ENCODE measurements at places on chromosomes 6 and 20.

DNA sequence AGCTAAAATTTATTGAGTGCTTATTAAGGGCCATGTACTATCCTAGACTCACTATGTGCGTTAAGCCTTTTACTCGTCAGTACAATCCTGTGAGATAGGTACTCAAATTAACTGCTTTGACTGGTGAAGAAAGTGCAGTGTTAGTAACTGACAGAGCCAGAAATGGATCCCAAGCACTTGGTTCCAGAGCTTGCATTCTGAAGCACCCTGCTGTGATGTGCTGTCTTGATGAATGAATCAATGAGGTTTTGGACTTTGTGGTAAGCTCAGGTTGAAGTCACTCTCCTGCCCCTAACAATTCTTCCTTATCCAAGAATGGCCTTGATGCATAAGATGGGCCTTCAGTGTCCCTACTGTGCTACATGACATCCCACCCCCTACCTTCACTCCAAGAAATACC is 3.7 kb downstream of the STX11 start:
- DNase-seq = no peak

- peak; percentile 72 for DNase-seq
Observed at GRCh38 chr20:45987108-45987780, 15.2 kb upstream of the ZNF335 start.

- no peak for DNase-seq
Observed at GRCh38 chr6:125228981-125229479, 72.7 kb downstream of the HDDC2 start.

GRCh38 chr6:154515826-154516225 is 5.3 kb upstream of the CNKSR3 start:
- no peak for DNase-seq

- DNase-seq = no peak
Observed at GRCh38 chr6:31172973-31173384, 2.5 kb upstream of the POU5F1 start.

DNA sequence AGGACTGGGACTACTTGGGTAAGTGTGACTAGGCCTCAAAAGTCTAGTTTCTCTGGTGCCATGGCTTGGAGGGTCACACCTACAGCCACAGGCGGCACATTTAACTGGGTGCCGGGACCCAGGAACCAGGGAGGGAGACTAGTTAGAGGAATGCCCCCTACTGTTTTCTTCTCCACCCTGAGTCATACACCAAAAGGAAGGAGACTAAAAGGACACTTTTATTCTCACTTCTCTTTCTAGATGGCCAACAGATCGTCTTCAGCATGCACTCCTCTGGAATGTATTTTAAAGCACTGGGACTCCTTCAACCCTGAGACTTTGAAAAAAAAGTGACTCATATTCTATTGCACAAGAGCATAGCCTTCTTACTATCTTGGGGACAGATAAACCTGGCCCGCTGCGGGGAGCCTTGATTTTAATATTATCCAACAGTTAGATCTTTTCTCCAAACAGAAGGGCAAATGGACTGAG is 33.4 kb downstream of the PLN start:
- no peak for DNase-seq

- no peak for DNase-seq
Observed at GRCh38 chr6:124986164-124986563, 23.9 kb downstream of the RNF217 start.

DNA sequence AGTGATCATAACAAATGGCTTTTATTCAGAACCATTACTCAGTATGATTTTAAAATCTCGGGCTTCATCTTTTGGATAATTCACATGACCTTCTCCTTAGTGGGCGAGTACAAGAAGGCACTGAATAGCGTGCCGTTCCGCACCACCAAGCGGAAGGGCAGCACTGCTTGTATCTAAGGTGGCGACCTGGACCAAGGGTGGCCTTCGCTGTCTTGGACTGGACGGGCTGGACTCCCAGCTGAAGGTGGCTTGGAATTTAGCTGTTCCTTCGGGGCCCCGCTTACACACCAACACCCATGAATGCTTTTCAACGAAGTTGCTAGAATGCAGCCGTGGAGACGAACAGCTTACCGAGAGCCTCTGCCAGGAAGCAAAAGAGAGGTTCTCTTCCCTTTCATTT is 168.6 kb upstream of the AGPAT4 start:
- no peak for DNase-seq

- no peak for DNase-seq
Observed at GRCh38 chr6:8108031-8108660, 5.8 kb upstream of the EEF1E1 start.

- no peak for DNase-seq
Observed at GRCh38 chr6:6524951-6525350, 63.6 kb upstream of the LY86 start.

DNA sequence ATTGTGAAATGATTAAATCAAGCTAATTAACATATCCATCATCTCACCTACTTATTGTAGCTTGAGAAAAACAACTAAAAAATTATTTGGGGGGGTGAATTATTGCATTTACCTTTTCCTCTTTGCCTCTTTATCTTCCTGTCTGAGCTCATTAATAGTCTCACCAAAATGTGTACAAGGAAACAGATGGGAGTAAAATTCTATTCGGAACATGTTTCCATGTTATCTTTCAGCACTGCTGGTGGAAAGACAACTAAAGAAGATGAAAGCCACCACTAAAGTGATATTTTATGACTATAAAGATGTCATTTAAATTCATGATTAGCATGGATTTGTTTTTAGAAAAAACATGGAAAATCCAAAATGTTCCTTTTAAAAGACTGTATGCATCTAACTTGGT is 102.6 kb downstream of the SYNE1 start:
- DNase-seq = no peak

DNA sequence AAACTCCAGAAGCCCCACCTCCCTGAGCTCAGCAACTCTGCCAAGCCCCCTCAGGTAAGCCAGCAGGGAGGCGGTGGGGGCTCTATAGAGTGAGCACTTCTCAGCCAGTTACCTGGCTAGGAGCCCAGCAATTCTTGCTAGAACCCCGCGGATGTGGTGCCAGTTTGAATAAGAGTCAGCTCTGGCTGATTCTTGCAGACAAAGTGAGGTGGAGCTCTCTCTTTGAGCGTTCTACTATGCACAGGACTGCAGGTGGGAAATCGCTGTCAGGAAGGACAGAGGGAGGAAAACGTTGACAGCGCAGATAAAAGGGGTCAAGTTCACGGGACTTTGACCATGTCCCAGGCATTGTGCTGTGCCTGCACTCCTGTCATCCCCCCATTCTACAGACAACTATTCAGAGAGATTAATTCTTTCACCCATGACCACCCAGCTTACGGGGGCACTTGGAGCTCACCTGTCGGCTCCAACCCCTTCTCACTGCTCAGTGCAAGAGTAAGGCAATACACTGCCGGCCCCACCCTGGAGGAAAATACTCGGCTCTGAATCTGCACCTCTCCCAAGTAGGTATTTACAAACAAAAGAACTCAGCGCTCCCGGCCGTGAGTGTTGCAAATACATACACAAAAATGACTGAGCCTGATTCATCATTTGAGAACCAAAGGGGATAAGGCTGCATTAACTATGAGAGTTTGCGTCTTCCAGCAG is 92.9 kb downstream of the ANKRD60 start:
- no peak for DNase-seq

DNA sequence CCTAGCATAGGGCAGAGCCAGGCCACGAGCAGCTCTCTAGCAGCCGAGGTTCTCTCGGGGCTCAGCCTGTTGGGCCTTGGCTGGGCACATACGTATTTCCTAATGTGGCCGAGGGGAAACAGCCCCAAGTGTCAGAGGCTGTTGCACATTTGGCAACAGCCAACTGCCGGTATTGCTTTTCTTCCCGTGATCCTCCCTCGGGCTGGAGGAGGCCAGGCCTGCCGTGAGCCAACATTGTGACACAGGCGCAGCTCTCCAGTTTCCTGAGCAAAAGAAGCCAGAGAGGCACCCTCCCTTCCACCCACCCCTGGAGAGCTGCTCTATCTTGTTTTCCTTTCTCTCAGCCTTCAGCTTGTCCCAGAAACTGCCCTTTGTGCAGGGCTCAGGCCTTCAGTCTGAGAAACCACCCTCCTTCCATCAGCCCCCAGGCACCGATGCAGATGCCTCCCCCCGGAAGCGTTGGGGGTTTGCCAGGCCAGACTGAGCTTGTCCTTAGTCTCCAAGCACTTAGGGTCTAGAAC is 5.1 kb upstream of the BPI start:
- DNase-seq = no peak

DNA sequence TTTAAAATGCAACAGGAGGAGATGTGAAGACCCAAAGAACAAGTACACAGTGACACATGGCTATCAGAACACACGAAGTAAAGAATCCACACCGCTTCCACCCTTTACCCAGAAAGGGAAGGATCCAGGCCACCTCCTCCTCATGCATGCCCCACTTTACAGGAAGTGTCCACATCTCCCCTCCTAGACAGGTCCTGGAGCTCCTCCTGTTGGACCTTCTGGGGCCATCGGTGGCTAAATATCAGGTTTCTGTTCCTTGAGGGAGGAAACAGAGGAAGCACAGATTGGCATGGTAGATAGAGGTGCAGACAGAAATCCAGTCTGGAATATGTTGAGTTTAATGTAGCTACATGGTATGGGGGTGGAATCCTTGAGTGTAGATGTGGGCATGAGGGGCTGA is 10.9 kb downstream of the NINL start:
- no peak for DNase-seq

GRCh38 chr20:40697541-40697940 is 8.5 kb upstream of the MAFB start:
- DNase-seq = no peak

DNA sequence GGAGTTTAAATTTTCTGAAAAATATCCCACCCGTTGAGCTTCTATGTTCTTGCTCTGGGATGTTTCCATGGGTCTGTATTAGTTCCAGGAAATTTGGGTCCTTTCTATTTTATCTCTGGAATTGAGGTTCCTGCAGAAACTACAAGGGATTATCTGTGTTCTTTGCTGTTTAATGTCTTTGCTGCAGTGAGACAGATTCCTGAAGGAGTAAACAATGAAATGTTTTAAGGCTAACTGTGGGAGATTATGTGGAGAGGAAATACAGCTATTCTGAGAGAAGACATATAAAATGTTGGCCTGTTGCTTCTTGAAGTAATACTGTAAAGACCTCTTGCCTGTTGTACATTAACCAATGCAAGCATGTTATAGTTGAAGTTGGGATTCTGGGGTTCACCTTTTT is 43.5 kb downstream of the SAMD5 start:
- DNase-seq = no peak

DNA sequence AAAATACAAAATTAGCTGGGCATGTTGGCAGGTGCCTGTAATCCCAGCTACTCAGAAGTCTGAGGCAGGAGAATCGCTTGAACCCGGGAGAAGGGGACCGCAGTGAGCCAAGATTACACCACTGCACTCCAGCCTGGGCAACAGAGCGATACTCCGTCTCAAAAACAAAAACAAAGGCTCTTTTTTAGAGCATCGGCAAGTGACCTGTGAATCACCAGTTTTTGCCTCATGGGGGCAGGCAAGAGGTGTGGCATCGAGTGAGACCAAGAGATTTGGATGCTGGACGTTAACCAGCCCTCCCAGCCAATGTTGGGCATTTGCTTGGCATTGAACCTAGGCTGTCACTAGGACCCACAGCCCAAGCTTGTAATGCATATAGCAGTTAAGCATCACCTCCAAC is 14.6 kb upstream of the CDK5RAP1 start:
- DNase-seq = no peak

DNA sequence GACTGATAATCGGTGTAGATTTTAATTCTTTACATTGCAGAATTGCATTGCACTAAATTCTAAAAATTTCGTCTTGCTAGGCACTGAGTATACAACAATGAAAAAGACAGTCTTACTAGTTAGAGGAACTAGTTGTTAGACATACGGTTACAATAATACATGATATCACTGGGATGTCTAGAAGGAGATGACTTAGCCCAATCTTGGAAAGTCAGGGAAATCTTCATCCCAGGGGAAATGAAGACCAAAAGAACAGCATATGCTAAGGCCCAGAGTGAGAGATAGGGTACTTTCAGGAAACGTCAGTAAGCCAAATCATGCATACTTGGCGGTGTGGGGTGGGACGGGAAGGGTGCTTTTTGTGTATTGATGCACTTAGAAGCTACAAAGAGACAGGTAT is 901 bp downstream of the CEP57L1 start:
- no peak for DNase-seq

GRCh38 chr20:47663354-47664067 is 121.8 kb downstream of the SULF2 start:
- DNase-seq = peak; percentile 70

GRCh38 chr20:36904690-36905089 is 28.8 kb downstream of the TLDC2 start:
- DNase-seq = no peak

- DNase-seq = no peak
Observed at GRCh38 chr6:14088600-14089192, 28.9 kb upstream of the CD83 start.

GRCh38 chr6:79305020-79305419 is 70.5 kb upstream of the HMGN3 start:
- no peak for DNase-seq

DNA sequence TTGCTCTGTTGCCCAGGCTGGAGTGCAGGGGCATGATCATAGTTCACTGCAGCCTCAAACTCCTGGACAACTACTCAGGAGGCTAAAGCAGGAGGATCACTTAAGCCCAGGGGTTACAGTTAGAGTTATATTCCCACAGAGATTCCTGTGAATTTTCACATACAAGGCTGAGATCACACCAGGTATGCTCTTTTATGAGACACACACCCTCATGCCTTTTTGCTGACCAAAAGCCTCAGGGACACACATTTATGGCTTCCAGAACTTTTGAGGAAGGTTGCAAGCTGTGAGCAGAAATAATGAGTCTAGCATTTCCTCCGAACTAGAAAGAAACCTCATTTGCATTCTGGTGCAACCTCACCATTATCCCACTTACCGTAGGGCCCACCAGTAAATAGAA is 370.5 kb upstream of the ARID1B start:
- DNase-seq = no peak

GRCh38 chr20:41347523-41348429 is 7.2 kb downstream of the LPIN3 start:
- DNase-seq = no peak

DNA sequence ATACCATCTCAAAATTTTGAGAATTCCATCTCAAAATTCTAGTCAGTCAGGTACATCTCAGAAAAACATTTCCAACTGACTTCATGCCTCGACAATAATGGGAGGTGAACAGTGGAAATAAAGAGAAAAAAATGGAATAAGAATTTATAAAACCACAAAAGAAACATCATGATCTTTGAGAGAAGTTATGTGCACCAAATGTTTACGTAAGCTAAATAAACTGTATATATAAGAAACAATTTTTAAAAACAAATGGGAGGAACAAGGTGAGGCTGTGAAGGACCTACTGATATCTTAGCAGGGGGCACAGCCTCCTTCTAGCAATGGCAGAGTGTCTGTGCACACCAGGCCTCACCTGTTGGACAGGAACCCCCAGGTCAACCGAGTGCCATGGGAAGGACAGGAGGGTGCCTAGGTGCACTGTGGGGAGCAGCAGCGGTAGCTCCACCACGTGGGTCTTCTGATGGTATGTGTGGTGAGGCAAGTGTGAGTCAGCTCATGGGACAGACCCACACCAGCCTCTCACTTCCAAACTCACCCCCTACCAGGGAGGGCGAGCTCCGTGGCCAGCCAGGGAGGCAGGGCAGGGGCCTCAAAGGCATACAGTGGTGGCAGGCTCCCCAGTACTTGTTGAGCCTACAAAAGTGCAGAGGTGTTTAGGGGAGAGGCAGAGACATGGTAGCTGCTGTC is 23.2 kb downstream of the DIDO1 start:
- DNase-seq = no peak
